ENCODE measurements at places on chromosomes 2 and 18. TPM values are rescaled to one million over a fixed set of nuclear protein-coding genes. Genes with fewer than 3 reads are reported as not detected.

The C2orf74 gene
- 19.1 TPM for total RNA-seq

The SERPINB3 gene
- total RNA-seq: not detected

The NT5DC4 gene
- total RNA-seq: not detected

The G6PC2 gene
- total RNA-seq: not detected

The MPV17 gene
- 49.9 TPM for total RNA-seq

The SH3BP4 gene
- 27.6 TPM for total RNA-seq

The GMCL1 gene
- total RNA-seq: 16.1 TPM

The RFTN2 gene
- total RNA-seq: 22.2 TPM

- no peak overlapping the region for H3K4me3 ChIP-seq
- no peak overlapping the region for H3K27ac ChIP-seq
- no peaks in the 10 kb centered on the region for H3K36me3 ChIP-seq
- no peaks in the 10 kb centered on the region for H3K27me3 ChIP-seq
- no peaks in the 10 kb centered on the region for H3K4me1 ChIP-seq
- DNase-seq: no peak
Measured at GRCh38 chr2:196160101-196160500, 11.3 kb downstream of the STK17B start.

DNA sequence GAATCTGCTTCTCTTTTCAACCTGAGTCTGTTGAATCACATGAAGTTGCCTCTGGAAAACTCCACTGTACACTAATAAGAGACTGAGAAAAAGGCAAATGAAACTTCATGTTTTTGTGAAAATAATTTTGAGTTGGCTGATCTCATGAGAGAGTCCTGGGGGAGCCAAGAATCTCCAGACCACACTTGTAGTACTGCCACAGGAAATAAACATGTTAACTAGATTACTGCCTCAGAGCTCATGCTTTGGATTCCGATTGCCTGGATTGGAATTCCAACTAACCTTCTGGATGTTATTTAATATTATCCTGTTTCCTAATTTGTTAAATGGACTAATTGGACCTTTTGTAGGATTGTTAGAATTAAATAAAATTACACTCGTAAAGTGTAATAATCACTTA lies 25.2 kb downstream of the NUP35 start:
- no peak for DNase-seq
- peaks cover 2% of the 10 kb centered on the region for H3K4me1 ChIP-seq
- no peak overlapping the region for H3K27ac ChIP-seq

DNA sequence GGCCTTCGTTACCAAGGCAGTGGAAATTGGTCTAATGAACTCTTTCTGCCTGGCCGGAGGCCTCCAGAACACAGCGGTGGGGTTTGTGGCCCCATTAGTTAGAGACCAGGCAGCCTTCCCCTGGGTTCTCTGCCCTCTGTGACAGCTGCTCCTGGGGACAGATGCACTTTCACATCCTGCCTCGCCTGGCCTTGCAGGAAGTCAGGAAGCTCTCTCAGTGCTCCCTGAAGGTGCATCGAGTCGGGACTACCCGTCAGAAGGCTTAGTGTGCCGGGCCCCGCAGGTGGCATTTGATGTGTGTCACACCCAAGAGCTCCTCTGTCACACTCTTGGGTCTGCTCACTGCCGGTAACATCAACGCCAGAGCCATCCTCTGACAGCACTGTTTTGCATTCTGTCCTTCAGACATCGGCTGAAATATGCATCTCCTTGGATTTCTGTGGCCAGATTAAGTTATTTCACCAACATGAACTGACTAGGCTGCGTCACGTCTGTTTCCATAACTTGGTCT lies 158.3 kb downstream of the LDLRAD4 start:
- H3K4me1 ChIP-seq: no peaks in the 10 kb centered on the region
- no peaks in the 10 kb centered on the region for H3K27me3 ChIP-seq
- H3K27ac ChIP-seq: no peak overlapping the region
- DNase-seq: no peak
- H3K4me3 ChIP-seq: no peak overlapping the region

GRCh38 chr2:19753818-19754217 lies 148.0 kb downstream of the TTC32 start:
- no peaks in the 10 kb centered on the region for H3K4me1 ChIP-seq
- no peak overlapping the region for H3K27ac ChIP-seq
- H3K36me3 ChIP-seq: no peaks in the 10 kb centered on the region
- no peak overlapping the region for H3K4me3 ChIP-seq
- H3K27me3 ChIP-seq: no peaks in the 10 kb centered on the region

- no peak overlapping the region for H3K27ac ChIP-seq
- no peaks in the 10 kb centered on the region for H3K4me1 ChIP-seq
- no peaks in the 10 kb centered on the region for H3K36me3 ChIP-seq
- H3K27me3 ChIP-seq: no peaks in the 10 kb centered on the region
- DNase-seq: peak; percentile 52
Measured at GRCh38 chr2:239612133-239612532, 211.3 kb upstream of the HDAC4 start.

- no peaks in the 10 kb centered on the region for H3K27me3 ChIP-seq
- H3K4me3 ChIP-seq: no peak overlapping the region
- H3K36me3 ChIP-seq: no peaks in the 10 kb centered on the region
- no peak for DNase-seq
- H3K4me1 ChIP-seq: no peaks in the 10 kb centered on the region
Measured at GRCh38 chr2:158060835-158061435, 40.7 kb upstream of the UPP2 start.

DNA sequence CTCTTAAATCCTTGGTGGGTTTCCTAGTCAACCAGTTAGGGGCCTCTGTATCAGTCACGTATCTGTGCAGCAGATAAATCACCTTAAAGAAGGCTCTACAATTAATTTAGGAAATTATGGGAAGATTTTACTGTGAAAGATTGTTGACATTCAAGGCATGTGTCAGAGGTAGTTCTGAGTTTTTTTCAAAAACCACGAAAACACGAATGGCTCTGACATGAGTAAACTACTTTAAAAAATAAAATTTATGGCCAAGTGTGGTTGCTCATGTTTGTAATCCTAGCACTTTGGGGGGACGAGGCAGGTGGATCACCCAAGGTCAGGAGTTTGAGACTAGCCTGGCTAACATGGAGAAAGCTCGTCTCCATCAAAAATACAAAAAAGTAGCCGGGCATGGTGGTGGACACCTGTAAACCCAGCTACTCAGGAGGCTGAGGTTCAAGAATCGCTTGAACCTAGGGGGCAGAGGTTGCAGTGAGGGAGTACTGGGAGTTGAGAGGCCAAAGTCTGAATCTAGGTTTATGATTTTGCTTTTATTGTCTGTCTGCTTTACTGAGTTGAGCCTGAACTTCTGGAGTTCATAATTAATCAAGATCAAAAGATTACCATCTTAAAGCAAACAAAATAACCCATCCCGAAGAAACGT lies 77.1 kb downstream of the SPRED2 start:
- DNase-seq: no peak
- no peak overlapping the region for H3K27ac ChIP-seq
- H3K4me1 ChIP-seq: no peaks in the 10 kb centered on the region
- H3K27me3 ChIP-seq: no peaks in the 10 kb centered on the region
- no peak overlapping the region for H3K4me3 ChIP-seq

- no peaks in the 10 kb centered on the region for H3K27me3 ChIP-seq
- H3K36me3 ChIP-seq: no peaks in the 10 kb centered on the region
- no peak overlapping the region for H3K4me3 ChIP-seq
- no peak overlapping the region for H3K27ac ChIP-seq
- DNase-seq: no peak
- H3K4me1 ChIP-seq: no peaks in the 10 kb centered on the region
Measured at GRCh38 chr2:161116509-161116908, 43.7 kb upstream of the TANK start.

- no peak for DNase-seq
- H3K36me3 ChIP-seq: no peaks in the 10 kb centered on the region
- H3K27me3 ChIP-seq: no peaks in the 10 kb centered on the region
- no peak overlapping the region for H3K27ac ChIP-seq
- no peak overlapping the region for H3K4me3 ChIP-seq
Measured at GRCh38 chr2:215970425-215970824, 42.9 kb downstream of the MREG start.

DNA sequence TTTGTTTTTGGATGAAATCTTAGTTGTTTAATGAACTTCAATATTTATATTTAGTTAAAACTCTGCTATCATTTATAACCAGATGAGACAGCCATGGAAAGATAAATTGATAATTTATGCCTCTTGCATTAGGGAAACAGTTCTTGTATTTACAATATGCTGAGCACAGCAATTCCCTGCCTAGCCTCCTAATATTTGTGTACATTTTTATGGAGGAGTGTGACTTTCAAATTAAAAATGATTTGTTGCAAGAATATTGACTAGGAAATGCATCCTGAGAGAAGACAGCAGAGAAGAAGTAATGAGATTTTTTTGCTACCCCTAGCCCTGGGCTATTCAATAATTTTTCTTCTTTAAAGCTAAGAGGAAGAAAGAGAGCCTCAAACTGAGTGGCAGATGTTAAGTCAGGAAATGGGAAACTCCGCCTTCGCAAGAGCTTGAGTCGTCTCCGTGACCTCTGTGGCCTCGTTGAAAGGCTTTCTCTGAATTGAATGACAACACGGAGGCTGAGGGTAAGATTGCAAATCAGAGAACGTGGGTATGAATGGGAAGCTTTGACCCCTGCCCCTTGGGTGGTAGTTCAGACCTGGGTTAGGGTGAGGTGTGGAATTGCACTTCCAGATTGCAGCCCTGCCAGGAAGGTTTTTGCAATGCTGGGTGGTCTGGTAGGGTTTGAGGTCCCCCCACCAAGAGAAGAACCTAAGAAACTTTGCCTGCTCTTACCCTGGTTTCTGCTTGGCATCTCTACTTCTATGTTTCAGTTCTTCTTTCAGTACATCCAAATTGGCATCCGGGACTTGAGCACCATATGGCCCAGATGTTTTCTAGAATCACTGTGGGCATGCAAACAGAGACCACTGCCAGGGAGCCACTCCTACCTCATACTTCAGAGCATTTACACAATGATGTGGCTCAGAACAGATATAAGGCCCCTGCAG lies 210.3 kb upstream of the RBMS1 start:
- DNase-seq: no peak
- H3K36me3 ChIP-seq: no peaks in the 10 kb centered on the region
- no peak overlapping the region for H3K27ac ChIP-seq
- H3K4me3 ChIP-seq: no peak overlapping the region
- no peaks in the 10 kb centered on the region for H3K4me1 ChIP-seq

GRCh38 chr2:223545830-223546229 lies 56.3 kb downstream of the SCG2 start:
- no peak for DNase-seq
- H3K36me3 ChIP-seq: no peaks in the 10 kb centered on the region
- no peak overlapping the region for H3K27ac ChIP-seq

DNA sequence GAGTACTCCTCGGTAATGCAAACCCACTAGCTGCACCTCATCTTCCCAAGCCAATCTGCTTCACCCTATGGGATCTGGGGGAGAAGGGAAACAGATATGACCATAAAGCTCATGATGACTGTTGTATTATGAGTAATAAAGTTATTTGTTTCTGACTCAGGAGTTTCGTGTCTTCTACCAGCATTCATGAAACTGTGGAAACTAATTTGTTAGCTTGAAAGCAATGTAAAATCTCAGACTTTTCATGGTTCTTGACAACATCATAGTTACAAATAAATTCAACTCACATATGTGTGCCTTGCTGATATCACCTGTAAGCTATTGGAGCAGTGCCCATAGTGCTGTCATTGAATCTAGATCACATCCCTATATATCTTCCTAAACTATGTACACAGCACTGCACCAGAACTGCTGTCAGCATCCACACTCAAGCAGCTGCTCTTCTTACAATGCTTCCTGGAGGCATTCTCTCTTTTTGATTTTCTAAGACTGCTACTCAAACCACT lies 135.6 kb upstream of the KYNU start:
- H3K27me3 ChIP-seq: no peaks in the 10 kb centered on the region
- no peak overlapping the region for H3K4me3 ChIP-seq
- no peaks in the 10 kb centered on the region for H3K4me1 ChIP-seq

DNA sequence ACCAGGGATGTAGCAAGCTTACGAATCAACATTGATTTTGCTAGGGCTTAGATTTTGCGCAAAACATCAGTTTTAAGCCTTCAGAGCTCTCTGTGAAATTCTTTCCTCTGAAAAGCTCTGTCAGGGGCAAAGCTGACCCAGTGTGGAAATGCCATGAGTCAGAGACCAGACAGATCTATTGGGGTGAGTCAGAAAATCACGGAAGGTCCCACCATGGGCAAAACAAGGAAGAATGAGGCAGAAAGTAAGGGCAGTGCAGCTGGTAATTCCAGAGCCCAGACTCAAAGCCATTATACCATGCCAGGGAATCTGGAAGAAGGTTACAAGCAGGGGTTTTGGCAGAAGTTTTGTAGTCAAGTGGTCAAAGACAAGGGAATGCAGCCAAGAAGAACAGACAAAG lies 256.6 kb upstream of the CTAGE1 start:
- H3K36me3 ChIP-seq: no peaks in the 10 kb centered on the region
- H3K4me3 ChIP-seq: no peak overlapping the region
- no peak for DNase-seq

DNA sequence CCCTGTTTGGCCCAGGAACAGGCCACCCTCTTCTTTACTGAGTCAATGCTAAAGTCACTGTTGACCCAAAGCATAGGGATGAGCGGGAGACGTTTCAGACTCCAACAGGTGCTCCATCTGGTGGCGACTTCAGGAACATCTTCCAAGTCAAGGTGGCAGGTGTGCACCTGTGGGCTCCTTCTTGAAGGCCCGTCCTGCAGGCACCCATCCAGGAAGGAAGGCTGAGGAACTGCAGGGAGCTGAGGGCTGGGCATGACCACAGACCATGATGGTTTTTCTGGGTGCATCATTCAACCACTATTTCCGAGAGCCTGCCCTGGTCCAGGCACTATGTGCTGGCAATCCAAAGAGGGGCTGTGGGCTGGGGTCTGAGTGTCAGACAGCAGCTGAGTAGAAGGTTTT lies 142.8 kb downstream of the NDUFA10 start:
- no peak overlapping the region for H3K27ac ChIP-seq
- H3K36me3 ChIP-seq: no peaks in the 10 kb centered on the region
- no peaks in the 10 kb centered on the region for H3K27me3 ChIP-seq

GRCh38 chr2:98484121-98484557 lies 39.5 kb downstream of the INPP4A start:
- no peak for DNase-seq
- no peaks in the 10 kb centered on the region for H3K27me3 ChIP-seq
- H3K4me1 ChIP-seq: no peaks in the 10 kb centered on the region
- H3K4me3 ChIP-seq: no peak overlapping the region
- H3K36me3 ChIP-seq: no peaks in the 10 kb centered on the region

DNA sequence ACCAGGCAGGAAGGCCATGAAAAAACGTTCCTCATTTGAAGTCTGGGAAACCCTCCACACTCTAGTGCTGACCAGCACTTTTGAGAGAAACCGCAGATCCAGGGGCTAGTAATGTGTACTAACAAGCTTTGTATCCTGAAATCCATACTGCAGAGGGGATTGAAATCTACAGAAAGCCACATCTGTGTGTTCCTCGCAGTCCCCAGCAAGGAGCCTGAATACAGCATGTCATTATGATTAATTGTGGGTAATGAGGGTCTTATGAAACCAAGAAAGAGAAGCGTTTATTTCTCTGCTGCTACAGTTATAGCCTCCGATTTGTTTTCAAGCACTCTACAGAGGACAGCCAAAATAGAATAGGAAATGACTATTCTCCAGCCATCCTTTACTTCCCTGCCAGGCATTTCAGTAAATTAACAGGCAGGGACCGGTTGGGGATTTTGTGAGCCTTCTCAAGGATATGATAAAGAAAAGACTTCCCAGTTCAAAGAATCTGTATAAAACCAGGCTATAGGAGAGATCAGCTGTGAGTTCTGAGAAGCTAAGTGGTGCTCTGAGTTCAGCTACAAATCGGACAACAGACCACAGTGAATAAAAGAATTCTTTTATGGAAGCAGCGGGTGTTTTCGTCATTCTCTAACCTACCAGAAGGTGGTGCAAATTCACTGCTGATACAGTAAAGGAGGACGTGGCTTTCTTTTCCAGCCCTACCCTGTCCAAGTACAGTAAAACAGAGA lies 133.4 kb downstream of the INSIG2 start:
- H3K4me1 ChIP-seq: no peaks in the 10 kb centered on the region
- H3K36me3 ChIP-seq: no peaks in the 10 kb centered on the region
- no peak for DNase-seq
- H3K27ac ChIP-seq: no peak overlapping the region
- no peak overlapping the region for H3K4me3 ChIP-seq
- no peaks in the 10 kb centered on the region for H3K27me3 ChIP-seq

All from aorta (tissue), 5 donors.